ENCODE measurements at places on chromosomes 2 and 18. TPM values are rescaled to one million over a fixed set of nuclear protein-coding genes. Genes with fewer than 3 reads are reported as not detected.

The MOCOS gene
- 1.2 TPM for total RNA-seq

The CGREF1 gene
- total RNA-seq: 12.1 TPM

The CXCR1 gene
- 0.33 TPM for total RNA-seq

The ARL4C gene
- total RNA-seq: 43.8 TPM

The POTEI gene
- total RNA-seq: 0.22 TPM

The KLHL14 gene
- total RNA-seq: 15.2 TPM

The AQP12A gene
- total RNA-seq: not detected

The TEKT4 gene
- total RNA-seq: 0.22 TPM

The IL1RL1 gene
- 4.3 TPM for total RNA-seq

The MYO1B gene
- total RNA-seq: 150 TPM

The LANCL1 gene
- total RNA-seq: 88.8 TPM

The FAM161A gene
- total RNA-seq: 113 TPM

The SLC23A3 gene
- total RNA-seq: 1.3 TPM

The PKDCC gene
- 143 TPM for total RNA-seq

The HSBP1L1 gene
- total RNA-seq: 6.3 TPM

The DCDC2C gene
- 1.6 TPM for total RNA-seq

The SOWAHC gene
- total RNA-seq: 17.9 TPM

Data from camera-type eye (tissue), 1 donor.